KG1 (cell line): ENCODE measurements at places on chromosomes 1 and 21.

- DNase-seq: no peak
Observed at GRCh38 chr1:232403017-232403714, 226.8 kb downstream of the SIPA1L2 start.

DNA sequence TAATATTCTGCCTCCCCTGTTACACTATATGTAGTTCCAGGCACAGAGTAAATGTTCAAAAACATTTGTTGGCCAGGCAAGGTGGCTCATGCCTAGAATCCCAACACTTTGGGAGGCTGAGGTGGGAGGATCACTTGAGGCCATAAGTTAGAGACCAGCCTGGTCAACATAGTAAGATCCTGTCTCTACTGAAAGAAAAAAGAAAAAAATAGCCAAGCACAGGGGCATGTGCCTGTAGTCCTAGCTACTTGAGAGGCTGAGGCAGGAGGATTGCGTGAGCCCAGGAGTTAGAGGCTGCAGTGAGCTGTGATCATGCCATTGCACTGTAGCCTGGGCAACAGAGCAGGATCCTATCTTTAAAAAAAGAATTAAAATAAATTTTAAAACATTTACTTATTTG lies 57.6 kb upstream of the SIM2 start:
- no peak for DNase-seq

- peak; percentile 31 for DNase-seq
Observed at GRCh38 chr1:204971517-204972336, 71.3 kb upstream of the CNTN2 start.

DNA sequence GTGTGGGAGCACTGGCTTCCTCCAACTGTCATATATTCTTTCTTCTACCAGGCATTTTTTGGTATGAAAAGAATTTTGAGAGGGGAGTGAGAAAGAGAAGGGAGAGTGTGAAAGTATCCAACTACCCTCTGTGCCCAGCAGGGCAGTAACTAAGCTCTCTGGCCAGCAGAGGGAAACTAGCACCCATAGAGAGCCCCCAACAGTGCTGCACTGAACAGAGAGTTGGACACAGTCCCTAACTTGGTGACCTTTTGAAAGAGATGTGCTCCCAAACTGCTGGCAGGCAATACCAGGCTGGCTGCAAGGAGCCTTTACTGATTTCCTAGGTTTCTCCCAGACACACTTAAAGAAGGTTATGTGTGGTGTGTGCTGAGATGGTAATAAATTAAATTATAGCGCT lies 118.8 kb upstream of the PBX1 start:
- no peak for DNase-seq

DNA sequence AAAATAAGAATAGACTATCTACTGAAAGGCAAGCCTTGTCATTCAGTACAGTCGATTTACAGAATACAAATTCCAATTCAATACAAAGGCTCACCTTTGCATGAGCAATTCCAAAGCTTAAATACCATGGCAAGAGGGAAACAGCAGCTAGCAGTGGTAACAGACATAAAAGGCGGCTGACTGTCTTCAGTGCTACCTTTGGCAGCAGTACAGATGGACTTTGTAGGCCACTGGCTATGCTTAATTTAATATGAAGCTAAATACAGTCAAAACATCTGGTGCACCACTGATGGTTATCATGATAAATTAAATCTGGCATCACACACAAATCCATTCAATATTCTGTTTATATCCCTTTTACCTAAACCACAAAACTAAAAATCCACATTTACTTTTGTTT lies 62.4 kb downstream of the RERE start:
- DNase-seq: no peak

DNA sequence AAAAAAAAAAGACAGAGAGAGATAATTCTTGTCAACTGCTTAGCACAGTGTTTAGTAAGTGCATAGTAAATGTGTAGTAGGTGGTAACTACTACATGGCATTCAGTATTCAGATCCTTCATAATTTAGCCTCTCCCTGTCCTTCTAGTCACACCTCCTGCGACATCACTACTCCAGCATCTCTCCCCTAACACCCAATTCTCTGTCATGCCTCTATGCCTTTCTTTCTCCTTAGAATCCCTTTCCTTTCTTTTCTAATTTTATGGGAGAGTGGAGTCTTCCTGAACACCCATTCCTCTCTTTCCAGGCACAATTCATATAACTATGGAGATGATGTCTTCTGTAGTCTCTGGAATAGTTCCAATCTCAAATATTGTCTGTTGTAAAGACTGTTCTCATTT lies 3.9 kb upstream of the VPS72 start:
- no peak for DNase-seq

GRCh38 chr1:2228694-2229036 lies 546 bp downstream of the SKI start:
- no peak for DNase-seq

- no peak for DNase-seq
Observed at GRCh38 chr1:29906927-29907326, 670.6 kb downstream of the PTPRU start.

GRCh38 chr1:99781798-99782197 lies 15.4 kb upstream of the FRRS1 start:
- DNase-seq: no peak

DNA sequence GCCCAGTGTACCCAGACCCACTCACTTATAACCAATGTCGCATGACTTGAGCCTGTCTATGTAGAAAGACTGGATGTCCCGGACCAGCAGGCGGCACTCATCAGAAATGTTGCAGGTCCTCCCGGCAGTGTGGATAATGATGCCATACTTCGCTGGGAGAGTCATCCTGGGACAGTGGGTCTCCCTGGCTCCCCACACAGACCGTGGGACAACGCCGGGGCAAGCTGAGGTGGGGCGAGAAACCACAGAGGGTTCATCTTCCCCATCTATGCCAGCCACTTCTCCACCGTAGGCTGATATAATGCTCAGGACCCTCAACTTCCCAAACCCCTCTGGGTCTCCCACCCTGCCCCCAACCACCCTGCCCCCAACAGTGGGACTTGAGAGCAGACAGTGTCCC lies 8.3 kb downstream of the PGLYRP4 start:
- DNase-seq: no peak

GRCh38 chr21:31838586-31839355 lies 34.0 kb upstream of the HUNK start:
- no peak for DNase-seq

DNA sequence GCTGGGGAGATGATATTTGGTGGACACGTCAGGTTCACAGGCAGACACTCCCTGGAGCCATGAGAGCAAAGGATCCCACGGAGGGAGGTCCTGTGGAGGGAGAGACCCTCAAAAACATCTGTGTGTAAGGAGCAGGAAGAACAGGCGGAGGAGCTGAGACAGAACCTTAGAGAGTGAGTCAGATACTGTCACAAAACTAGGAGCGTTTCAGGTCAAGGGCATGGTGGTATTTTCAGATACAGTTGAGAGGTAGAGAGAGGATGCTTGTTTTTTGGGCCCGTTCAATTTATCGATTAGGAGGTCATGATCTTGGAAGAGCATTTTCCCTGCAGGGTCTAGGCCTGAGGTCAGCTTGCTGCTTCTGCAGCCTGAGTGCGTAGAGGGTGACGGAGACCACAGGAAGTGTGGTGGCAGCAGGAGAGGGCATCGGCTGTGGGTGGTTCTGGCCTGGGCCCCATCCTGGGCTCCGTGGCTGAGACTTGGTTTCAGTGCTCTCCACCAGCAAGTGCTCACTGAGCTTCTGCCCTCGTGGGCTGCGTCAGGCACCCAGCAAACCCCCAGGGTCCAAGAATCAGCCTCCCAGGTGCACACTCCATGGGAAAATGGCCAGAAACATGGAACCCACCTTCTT lies 39.9 kb downstream of the SPSB1 start:
- no peak for DNase-seq

- no peak for DNase-seq
Observed at GRCh38 chr1:94912263-94913184, 14.4 kb downstream of the CNN3 start.
